Natural killer cell treated with Interleukin-12 subunit alpha and Interleukin-12 subunit beta and Interleukin-15 and Interleukin-18, amount 100 ng/mL, for 72 hours (primary cell): ENCODE measurements at places on chromosomes 2 and 18. TPM values are rescaled to one million over a fixed set of nuclear protein-coding genes. Genes with fewer than 3 reads are reported as not detected.

DNA sequence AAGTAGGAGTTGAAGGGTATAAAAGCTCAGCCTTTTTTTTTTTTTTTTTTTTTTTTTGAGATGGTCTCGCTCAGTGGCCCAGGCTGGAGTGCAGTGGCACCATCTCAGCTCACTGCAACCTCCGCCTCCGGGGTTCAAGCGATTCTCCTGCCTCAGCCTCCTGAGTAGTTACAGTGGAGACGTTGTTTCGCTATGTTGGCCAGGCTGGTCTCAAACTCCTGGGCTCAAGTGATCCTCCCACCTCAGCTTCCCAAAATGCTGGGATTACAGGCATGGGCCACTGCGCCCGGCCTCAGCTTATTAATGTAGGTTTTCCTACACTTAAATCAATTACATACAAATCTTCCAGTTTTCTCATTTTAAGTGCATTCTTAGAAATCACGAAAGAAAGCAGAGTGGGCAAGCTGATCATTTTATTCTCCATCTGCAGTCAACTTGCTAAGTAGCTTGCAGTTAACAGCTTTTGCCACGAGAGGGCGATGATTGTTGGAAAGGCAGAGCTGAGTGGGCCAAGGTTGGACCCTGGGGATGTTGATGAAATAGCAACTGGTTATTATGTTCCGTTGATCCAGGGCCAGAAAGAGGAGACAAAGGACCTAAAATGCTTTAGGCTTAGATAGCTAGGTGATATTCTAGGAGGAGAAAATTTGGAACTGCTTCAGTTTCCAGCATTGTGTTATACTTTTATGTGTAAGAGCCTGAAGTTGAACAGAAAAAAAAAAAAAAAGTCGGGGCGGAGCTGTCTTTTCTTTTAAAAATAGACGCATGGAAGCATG lies 234.4 kb upstream of the EPAS1 start:
- DNase-seq, result peak; percentile 71

- no peak for DNase-seq
Observed at GRCh38 chr2:47907039-47907781, 912 bp upstream of the FBXO11 start.

- no peak for DNase-seq
Observed at GRCh38 chr2:139574371-139574770, 794.2 kb upstream of the NXPH2 start.

- DNase-seq, result no peak
Observed at GRCh38 chr2:43319541-43319940, 93.1 kb upstream of the ZFP36L2 start.

DNA sequence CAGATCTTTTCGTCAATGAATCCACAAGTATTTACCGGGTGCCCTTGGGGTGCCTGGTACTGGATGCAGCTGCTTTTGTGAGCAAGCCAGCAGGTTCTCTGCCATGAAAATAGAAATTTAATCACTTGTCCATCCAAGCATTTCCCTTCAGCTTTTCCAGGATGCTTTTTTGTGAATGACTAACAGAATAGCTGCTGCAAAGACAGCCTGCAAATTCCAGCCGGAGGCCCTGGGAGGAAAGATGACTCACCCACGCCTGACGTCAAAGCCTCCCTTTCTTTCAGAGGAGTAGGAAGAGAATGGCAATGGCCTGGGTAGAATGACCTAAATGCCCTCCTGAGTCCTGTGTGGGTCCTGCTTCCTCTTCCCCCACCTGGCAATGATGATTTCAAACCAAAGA lies 111.9 kb downstream of the AP1S3 start:
- DNase-seq, result no peak

DNA sequence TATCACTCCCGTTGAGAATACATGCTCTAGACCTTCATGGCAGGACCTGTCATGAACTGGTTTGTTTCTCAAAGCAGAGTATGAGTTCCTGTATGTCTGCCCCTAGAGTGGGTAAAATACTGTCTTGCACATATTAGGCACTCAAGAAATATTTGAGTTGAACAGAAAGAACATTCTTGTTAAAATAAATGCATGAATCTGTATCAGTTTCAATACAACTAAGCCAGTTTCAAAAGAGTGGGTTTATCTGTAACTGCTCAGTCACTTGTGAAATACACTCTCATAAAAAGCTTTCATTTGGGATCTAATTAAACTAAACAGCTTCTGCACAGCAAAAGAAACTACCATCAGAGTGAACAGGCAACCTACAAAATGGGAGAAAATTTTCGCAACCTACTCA lies 69.2 kb downstream of the RFTN2 start:
- no peak for DNase-seq

DNA sequence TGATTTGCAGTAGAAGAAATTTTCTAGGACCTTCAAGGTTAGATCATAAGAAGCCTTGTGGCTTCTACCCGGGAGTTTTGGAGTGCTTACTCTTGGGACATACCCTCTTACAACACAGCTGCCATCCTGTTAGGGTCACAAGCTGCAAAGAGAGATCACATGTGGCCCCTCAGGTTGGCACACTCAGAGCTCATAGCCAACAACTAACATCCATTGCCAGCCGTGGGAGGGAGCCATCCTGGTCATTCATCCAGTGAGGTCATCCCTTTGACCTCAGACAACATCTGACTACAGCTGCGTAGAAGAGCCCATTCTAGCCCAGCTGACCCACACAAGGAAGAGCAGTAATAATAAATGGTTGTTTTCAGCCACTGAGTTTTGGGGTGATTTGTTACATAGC lies 76.9 kb upstream of the NABP1 start:
- no peak for DNase-seq

GRCh38 chr2:223642506-223642905 lies 40.3 kb upstream of the SCG2 start:
- no peak for DNase-seq

DNA sequence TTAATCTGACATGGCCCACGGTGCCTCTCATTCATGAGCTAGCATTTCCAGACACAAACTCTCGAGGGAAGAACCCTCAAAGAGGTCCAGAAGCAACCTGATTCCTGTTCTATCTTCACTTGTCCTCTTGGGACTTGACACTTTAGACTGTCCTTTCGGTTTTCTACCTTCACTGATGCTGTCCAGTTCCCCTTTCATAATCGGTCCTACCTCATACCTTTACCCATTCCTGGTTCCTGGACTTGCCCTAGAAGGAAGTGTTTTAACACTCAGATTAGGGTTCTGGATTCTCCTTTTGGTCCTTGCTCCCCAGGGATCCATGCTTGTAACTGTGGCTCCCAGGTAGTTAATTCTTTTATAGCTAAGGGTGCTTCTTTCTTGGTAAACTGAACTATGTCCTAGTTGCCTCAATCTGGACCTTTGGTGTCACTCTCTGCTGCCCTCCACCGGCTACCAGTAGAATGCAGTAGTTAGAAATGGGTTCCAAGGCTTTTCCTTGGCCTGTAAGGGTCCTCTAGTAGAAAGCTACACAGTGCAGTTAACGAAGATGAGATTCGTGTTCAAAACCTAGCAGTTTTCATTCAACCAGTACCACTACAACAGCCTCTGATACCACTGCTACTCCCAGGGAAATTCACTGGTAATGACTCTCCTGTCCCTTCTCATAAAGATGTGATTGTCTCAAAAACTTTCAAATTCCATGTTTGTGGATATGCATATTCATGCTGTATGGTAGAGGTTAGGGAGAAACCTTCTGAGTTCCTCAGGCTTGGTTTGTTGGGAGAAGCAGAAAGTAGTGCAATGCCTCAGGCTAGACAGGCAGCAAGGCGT lies 178.1 kb upstream of the CYP26B1 start:
- no peak for DNase-seq

DNA sequence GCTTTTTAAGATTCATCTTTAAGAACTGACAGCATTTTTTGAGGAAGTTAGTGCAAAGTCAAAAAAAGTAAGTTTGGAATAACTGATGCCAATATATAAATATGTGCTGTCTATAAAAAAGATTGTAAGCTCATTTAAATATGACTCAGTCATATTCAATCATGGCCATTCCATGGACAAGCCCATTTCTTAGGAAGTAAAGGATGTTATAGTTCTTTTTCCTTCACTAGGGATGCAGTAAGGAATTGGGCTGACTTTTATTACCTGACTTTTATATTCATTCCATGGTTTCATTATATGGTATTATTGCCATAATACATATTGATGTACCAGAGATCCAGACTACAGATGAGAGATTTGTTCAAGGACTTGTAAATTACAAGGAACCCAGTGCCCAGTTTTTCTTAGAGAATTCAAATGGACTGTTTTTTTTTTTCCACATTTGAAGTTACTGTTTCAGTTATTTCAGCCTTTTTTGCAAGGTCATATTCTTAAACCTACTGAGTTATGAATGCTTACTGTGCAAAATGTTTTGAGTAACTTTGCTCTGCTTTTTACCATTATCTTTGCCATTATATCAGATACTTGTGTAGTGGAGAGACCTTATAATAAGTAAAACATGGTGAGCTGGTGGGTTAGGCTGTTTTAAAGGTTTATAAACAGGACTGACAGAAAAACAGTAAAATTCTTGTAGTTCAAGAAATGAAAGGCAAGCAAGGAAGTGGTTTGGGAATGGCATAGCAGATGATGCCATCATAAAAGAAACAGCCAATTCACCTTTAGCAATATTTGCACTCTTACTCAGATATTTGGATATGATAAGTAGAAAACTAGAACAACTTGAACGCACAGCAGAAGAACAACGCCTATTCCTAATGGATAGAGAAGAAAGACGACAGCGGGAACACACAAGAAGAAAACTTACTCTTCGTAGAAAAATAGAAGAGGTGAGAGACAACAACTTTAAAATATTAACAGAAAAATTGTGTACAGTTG lies 7.6 kb downstream of the FSIP2 start:
- no peak for DNase-seq

GRCh38 chr2:174282441-174282840 lies 34.1 kb upstream of the OLA1 start:
- no peak for DNase-seq

GRCh38 chr2:15830937-15831549 lies 109.3 kb upstream of the MYCN start:
- no peak for DNase-seq

DNA sequence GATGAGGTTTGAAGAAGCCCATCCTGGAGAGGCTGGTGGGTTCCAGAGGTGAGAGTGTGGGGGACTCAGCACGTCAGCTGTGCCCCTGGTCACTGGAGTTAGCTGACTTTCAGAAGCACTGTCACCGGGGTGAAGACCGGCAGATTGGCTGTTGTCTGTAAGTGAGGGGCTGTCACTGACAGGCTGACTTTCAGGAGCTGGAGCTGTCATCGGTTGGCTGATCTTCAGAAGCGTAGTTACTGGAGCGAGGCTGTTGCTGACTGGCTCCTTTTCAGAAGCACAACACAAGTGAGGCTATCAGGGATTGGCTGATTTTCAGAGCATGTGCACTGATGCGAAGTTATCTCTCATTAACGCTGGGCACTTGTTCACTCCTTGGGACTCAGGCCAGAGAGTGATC lies 738.4 kb upstream of the ID2 start:
- DNase-seq, result no peak

DNA sequence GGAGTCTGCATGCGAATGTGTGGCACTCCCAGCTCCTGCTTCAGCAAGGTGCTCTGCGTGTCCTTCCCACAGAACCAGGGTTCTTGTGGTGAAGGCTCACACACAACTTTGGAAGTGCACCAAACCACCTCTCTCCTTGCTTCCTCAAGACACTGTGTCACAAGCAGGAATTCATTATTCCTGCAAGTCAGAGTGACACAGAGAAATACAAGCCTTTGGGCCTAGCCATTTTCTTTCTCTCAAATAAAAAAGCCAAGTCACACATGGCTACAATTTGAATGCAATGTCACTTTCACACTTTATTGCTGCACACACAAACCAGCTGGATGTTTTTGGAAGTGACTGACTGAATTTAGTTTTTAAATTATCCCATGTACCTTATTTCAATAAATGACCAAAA lies 30.1 kb upstream of the THOC1 start:
- DNase-seq, result no peak

DNA sequence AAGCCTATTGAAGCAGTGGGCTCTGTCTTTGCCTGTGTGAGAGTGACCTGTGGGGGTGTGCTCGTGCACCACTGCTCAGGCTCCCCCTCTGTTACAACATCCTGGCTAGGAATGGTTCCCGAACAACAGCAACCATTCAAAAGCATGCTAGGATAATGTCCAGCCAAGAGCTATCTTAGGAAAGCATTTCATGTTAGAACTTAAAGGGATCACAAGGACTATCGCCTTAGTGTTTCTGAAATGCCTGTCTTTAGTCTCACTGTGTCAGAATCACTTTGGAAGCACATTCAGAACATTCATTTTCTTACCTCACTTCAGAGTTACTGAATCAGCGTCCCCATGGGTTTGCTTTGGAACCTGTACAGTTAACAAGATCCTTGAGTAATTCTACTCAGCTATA lies 134.9 kb upstream of the DSEL start:
- no peak for DNase-seq

DNA sequence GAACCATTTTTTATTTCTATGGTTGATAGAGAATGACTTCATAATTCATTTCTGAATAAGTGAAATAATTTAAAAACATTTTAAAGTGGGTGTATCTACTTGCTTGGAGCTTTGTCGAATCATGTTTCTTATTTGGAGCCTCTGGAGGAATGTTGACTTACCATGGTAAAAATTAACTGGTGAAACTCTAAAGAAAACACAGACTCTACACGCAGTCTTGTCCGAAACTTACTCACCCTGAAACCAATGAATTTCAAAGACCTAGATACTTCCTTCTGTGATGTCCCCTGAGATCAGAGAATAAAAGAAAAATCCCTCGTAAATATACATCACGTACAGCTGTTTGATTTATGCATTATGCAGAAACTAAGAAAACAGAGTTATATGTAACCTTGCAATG lies 665.2 kb upstream of the NRXN1 start:
- no peak for DNase-seq

DNA sequence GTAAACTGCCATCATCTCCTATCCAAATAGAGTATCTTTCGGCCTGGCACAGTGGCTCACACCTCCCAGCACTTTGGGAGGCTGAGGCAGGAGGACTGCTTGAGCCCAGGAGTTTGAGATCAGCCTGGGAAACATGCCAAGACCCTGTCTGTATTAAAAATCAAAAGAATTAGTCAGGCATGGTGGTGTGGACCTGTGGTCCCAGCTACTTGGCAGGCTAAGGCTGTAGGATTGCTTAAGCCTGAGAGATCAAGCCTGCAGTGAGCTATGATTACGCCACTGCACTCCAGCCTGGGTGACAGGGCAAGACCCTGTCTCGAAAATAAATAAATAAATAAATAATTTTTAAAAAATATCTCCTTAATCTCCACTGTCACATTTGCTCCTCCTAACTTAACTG lies 14.7 kb upstream of the ARPC2 start:
- DNase-seq, result no peak

- DNase-seq, result no peak
Observed at GRCh38 chr2:181459621-181460021, 2.4 kb downstream of the ITGA4 start.

- no peak for DNase-seq
Observed at GRCh38 chr18:57906852-57907251, 103.7 kb upstream of the ATP8B1 start.

- DNase-seq, result peak; percentile 73
Observed at GRCh38 chr2:134669731-134670669, 48.8 kb downstream of the TMEM163 start.

- peak; percentile 89 for DNase-seq
Observed at GRCh38 chr2:98508709-98509066, 64.0 kb downstream of the INPP4A start.

- no peak for DNase-seq
Observed at GRCh38 chr2:112140899-112141625, 2.9 kb downstream of the FBLN7 start.

Gene PLCL1
- total RNA-seq, result 0.14 TPM

Gene MEIS1
- total RNA-seq, result 3.6 TPM

Gene AGXT
- total RNA-seq, result not detected

Gene SETBP1
- 77.9 TPM for total RNA-seq

Gene SDC1
- not detected for total RNA-seq

Gene IL1F10
- total RNA-seq, result not detected

Gene ANKRD62
- not detected for total RNA-seq

Gene TCF4
- 6.1 TPM for total RNA-seq

Gene FSHR
- not detected for total RNA-seq

Gene WNT6
- not detected for total RNA-seq
